Stimulated activated CD4-positive, alpha-beta T cell treated with anti-CD3 and anti-CD28 coated beads, TNF-alpha, amount 100 ng/mL, for 1 hour (primary cell): ENCODE measurements at places on chromosomes 1 and 21.
A peak's percentile ranks its signal among the peaks of the same experiment; 100 is the strongest.

DNA sequence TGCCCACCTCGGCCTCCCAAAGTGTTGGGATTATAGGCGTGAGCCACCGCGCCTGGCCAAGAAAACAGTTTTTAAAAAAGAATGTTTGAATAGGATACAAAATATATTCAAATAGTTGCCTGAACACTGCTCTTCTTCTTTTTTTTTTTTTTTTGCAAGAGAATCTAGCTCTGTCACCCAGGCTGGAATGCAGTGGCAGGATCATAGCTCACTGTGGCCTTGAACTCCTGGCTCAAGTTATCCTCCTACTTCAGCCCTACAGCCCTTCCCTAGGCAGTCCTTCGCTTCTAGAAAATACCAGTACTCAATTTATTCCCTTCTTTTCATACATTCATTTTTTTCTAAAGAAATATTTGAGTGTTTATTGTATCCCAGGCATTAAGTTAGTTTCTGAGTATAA lies 67.9 kb downstream of the OSBPL9 start:
- DNase-seq, result no peak

DNA sequence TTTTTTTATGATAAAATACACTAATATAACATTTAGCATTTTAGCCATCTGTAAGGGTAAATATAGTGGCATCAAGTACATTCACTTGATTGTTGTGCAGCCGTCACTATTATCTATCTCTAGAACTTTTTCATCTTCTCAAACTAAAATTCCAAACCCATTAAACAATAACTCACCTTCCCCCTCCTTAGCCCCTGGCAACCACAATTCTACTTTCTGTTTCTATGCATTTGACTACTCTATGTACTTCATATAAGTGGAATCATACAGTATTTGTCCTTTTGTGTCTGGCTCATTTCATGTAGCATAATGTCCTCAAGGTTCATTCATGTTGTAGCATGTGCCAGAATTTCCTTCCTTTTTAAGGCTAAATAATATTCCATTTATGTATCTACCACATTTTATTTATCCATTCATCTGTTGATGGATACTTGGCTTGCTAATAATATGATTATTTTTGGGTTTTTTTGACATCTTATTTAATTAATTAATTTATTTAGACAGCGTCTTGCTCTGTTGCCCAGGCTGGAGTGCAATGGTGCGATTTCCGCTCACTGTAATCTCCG lies 69.6 kb upstream of the MACF1 start:
- no peak for DNase-seq

DNA sequence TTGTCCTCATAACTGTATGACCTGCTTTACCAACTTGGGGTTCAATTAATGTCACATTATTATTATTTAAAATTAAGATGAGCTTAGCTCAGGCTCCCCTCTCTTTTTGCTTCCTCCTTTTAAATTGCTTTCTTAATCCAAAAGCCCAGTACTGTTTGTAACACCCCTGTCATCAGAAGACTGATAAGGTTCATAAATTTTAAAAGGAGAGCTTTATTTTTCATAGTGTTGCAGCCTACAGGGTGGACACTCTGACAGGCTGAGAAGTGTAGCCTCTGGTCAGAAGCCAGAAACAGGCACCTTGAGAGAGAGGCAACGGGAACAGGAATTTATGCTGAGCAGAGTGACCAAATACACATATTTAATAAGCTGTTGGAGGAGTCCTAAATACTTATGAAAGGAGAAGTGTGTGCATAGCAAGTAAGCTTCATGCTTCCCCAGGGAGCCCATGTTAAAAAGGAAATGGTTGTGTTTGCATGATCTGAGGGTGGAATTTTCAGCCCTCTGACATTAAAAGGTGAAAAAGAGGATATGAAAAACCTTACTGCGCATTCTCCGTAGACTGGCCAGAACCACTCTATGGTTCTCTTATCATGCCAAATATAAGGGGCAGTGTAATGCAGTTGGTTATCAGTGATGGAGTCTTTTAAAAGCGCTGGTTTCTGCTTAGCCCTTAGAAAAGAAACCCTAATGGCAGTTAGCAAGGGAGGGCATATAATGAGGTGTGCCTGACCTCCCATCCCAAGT lies 30.5 kb upstream of the FGGY start:
- DNase-seq, result no peak

DNA sequence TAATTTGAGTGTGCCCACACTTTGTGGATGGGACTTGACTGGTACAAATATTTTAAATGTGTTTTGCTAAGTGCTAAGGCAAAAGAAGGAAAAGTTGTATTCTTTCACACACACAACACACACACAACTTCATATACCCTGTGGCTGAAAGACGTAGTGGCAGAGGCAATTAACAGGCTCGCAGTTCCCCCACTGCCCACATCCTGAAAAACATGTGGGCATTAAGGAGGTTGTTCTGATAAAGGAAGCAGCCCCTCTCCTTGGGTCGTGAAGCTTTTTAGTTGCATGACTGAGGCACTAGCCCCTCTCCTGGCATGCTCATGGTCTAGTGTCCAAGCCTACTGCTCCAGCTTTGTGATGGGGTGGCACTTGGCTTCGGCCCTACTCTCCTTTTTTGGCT lies 14.3 kb upstream of the ADAM30 start:
- no peak for DNase-seq

GRCh38 chr1:1779691-1780597 lies 1.7 kb upstream of the NADK start:
- DNase-seq, result no peak

GRCh38 chr1:118306851-118307250 lies 121.8 kb upstream of the SPAG17 start:
- no peak for DNase-seq

- no peak for DNase-seq
These were observed 43.4 kb downstream of the KIAA1614 start for GRCh38 chr1:180956028-180956640.

DNA sequence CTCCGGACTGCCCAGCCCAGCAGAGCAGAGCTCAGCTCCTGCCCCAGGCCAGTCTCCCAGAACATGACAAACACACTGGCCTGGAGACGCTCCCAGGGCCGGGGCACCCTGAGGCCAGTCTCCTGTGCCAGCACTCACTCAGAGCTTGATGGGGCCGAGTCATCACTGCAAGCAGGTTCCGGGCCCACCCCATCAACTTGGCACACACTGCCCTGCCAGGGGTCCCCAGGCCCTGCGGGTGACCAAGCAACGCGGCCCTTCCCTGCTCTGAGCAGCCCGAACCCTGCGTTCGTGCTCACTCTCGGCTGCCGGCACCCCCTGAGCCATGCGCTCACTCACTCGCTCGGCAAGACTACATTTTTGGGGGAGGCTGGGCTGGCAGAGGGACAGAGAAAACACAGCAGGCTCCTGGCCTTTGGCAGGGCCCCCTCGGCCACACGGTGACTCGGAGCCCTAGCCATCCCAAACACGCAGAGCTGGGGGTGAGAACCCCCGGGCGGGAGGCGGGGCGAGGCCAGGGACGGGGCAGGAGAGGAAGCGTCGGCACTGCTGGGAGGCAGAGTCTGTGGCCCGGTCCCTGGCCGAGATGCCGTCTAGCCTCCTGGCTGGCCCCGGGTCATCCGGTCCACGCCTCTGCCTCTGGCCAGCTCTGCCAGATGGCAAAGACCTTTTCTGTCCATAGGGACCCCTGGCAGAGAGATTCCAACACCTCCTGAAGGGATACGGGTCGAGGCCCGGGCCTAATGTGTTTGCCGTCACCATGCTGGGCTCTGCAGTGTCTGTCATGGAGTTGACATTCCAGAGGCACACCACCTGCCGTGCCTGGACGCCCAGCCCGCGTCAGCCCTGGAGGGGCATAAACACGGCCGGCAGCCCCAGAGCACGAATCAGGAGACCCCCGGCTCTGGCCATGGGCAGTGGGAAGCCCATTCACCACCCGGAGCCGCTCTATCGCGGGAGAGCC lies 68.0 kb downstream of the MEGF6 start:
- no peak for DNase-seq

GRCh38 chr21:27291006-27291405 lies 324.1 kb upstream of the ADAMTS5 start:
- DNase-seq, result no peak

- peak; percentile 41 for DNase-seq
These were observed at the start of gene MEGF6 for GRCh38 chr1:3611170-3612019. Gene MEGF6, minus strand, starts transcription at chr1:3611508. Its CDS starts 240 bp downstream, at chr1:3611268.

DNA sequence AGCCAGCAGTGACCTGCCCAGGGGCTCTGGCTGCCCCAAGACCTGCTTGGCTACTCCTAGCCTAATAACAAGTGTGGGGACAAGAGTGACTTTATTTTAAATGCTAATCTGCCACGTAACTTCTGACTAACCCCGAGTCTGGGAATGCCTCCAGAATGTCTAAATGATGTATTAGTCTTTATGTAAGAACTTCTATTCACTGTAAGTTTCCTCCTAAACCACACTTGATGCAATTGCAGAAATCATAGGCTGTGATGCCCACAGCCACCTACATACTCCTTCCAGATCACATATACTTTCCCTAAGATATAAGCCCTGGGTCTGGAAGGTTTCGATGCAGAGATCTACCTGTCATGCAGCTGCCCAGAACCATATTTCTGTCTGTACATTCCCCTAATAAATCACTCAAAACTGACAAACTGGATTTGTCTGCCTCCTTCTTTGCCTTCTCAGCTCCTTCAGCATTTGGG lies 5.9 kb upstream of the VPS45 start:
- DNase-seq, result no peak

- DNase-seq, result no peak
These were observed 236.2 kb upstream of the NRIP1 start for GRCh38 chr21:15301014-15301413.

GRCh38 chr1:58584082-58584895 lies 7.2 kb upstream of the TACSTD2 start:
- no peak for DNase-seq

- DNase-seq, result no peak
These were observed 342 bp downstream of the DDOST start for GRCh38 chr1:20660847-20661206.

DNA sequence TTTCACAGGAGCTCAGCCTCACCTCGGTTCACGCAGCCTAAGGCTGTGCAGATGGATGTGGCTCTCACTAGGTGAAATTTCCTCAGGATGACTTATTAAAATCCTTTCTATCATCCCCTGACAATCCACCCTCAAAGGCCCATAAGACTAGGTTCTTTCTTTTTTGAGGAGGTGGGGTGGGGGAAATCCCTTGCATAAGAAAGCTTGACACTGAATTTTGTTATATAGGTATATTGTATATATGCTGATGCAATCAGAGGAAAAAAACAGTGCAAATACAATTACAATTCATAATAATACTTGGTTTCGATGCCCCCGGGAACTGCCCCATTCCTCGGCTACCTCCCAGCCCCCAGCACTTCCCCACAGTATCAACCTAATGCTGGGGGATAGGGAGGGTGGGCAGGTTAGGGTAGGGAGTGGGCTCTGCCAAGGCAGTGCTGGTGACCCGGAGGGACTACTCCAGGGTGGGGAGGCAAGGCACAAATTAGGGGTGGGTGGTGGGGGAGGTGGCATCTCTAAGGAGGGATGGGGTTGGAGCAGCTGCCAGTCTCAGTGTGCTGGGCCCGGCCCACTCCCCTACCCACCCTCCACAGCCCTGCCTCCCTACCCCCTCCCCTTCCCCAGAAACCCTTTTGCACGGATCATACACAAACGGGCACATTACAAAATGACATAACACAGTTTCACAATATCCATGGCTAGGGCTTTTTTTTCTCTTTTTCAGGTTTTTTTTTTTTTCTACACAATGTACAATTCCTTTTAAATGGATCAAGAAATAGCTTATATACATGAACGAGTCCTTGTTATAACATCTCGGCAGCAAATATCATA lies 30.9 kb downstream of the SLC27A3 start:
- no peak for DNase-seq

GRCh38 chr1:244796719-244797406 lies 38.6 kb upstream of the COX20 start:
- DNase-seq, result peak; percentile 31

DNA sequence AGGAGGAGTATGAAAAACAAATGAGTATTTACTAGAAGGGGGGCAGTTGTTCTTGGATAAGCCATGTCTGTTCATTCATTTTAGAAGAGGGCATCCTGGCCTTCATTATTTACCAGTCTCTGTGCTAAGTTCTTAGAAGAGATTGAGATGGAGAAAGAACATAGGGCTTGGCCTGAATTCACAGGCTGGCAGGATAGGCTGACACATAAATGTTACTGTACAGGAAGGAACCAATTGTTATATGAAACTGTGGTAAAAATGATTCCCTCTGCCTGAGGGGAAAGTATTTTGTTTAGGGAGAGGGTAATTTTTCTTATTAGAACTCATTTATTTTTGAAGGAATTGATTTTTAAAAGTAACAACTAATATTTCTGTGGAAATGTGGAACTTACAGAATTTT lies 99.5 kb downstream of the MAN1A2 start:
- no peak for DNase-seq

- DNase-seq, result no peak
These were observed 16.6 kb upstream of the ATP2B4 start for GRCh38 chr1:203609979-203610493.

DNA sequence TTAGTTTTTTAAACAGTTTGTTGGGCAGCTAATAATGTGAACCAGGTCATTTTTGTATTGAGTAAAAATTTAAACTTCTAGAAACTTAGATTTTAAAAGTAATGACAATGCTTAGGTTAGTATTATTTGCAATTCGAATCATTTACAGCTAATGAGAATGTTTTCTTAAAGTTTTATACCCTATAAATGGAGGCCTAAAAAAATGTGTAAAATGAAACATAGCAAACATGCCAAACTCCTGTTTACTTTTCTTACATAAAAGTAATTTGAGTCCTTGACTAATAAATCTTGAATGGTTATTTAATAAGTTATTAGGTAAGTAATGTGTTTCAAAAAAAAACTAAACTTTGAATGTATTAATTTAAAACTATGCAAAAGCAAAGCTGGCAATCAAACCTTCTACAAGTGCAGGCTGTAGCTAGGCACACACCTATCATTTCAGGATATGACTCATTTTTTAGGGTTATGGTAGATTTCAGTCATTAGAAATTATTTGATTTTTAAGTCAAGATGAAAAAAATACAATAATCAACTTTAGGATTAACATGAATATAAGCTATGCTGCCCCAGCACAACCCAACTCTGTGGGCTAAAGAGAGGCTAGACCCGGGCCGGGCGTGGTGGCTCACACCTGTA lies 41.5 kb downstream of the CLSTN1 start:
- DNase-seq, result no peak

GRCh38 chr1:2543543-2544092 lies 12.6 kb upstream of the TNFRSF14 start:
- no peak for DNase-seq
